EL (cell line): ENCODE measurements at places on chromosomes 2 and 18.

GRCh38 chr2:100422320-100423055 is 5.0 kb upstream of the CHST10 start:
- DNase-seq, result peak; percentile 35

DNA sequence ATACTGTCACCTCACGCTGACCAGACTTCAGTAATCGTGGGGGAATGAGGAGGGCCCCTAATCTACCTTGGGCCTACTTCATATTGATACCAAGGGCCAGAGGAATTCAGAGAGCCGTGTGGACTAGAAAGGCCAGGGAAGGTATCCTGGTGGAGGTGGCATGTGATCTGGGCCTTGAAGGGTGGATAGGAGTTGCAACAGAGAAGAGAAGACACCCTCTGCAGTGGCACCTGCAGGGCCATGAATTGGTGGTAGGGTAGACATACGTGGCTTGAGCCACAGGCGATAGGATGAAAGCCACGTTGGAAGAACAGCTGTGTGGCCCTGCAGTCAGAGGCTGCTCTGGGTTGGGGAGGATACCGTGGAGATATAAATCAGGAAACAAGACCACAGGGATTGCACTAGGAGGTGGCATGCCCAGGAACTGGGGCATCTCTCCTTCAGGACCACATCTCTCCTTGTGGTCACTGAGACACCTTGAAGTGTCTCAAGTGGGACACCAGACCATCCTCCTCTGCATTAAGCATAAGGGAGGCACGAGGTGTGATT is 141.4 kb downstream of the CYP26B1 start:
- no peak for DNase-seq

GRCh38 chr2:216057688-216058193 is 23.9 kb downstream of the PECR start:
- DNase-seq, result peak; percentile 75

DNA sequence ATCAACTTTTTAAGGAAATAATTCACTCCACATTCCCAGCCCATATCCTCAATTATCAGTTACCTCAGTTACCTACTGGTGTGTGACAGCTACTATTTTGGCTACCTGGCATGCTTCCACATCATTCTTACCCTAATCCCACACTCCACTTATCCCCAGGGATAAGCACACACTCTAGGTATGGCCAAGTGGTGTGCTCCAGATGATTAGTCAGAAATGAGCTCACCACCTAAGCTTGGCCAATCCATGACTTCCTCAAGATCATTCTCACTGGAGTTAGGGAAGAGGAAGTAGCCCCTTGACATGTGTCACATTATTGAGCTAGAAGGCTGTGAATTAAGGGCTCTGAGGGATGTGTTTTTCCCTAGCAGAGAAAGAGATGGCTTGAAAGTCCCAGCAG is 20.9 kb upstream of the SMAD4 start:
- peak; percentile 44 for DNase-seq

- DNase-seq, result no peak
Observed at GRCh38 chr2:193517615-193518014, 1322.9 kb upstream of the TMEFF2 start.

- DNase-seq, result no peak
Observed at GRCh38 chr2:127165539-127165935, 54.6 kb downstream of the CYP27C1 start.
